ENCODE measurements at places on chromosomes 5 and 9. TPM values are rescaled to one million over a fixed set of nuclear protein-coding genes. Genes with fewer than 3 reads are reported as not detected.

CCNH gene
- 68.2 TPM for total RNA-seq

SLC4A9 gene
- total RNA-seq, result not detected

LEAP2 gene
- 4.4 TPM for total RNA-seq

FRMD3 gene
- 0.34 TPM for total RNA-seq

TEK gene
- not detected for total RNA-seq

DNA sequence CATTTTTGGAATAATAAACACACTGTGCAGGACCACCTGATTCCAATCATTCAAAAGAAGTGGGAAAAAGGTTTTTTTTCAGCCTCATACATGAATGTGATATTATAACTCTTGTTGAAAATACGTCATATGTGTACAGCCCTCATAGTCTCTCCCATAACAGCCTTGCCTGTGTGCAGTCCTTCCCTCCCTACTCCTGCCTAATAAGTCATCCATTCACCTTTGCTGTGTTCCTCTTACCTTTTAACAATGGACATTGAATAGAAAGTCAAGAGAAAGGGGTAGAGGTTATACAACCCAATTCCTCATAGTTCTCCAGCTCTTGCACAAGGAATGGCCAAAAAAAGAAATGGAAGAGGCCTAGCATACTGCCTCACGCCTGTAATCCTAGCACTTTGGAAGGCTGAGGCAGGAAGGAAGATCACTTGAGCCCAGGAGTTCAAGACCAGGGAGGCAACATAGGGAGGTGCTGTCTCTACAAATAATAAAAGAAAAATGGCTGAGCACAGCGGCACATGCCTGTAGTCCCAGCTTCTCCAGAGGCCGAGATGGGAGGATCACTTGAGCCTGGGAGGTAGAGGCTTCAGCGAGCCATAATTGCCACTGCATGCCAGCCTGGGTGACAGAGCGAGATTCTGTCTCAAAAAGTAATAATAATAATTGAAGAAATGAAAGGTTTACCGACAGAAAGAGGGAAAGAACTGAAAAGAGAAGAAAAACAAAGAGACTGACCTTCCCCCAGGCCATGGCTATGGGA, 356.1 kb upstream of the KIF2A start:
- no peak for DNase-seq

GRCh38 chr9:123771690-123772089, 158.2 kb downstream of the DENND1A start:
- no peak for DNase-seq

DNA sequence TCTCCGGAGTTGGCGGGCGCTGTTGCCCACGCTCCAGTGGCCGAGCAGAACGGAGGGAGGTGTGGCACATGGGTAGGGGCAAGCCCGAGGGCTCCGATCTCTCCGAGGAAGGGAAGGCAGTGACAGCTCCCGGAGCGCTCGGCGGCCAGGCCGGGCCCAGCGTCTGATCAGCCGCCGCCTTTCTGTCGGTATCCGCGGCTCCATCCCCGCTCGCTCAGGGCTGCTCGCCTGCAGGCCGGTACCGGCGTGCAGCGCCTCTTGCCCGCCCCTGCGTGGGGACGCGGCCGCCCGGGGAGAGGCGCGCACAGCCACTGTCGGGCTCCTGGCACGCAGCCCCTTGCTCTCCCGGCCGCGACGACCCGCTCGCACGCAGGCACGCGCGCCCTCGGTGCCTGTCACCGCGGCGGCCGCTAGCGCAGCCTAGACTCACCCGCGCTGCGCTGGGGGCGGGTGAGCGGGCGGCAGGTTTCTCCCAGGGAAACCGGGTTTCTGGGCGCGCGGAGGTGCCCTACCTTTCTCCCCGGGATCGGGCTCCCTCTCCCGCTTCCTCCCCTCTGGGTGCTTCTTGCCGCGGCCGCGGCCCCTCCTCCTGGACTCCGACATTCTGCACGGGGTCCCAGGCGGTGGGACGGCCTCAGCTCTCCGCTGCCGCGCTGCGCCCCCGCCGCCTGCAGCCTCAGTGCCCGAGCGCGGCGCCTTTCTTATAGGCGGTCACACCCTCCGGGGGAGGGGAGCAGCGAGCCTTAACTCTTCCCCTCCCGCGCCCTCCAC, 108.4 kb downstream of the PSD2 start:
- no peak for DNase-seq

DNA sequence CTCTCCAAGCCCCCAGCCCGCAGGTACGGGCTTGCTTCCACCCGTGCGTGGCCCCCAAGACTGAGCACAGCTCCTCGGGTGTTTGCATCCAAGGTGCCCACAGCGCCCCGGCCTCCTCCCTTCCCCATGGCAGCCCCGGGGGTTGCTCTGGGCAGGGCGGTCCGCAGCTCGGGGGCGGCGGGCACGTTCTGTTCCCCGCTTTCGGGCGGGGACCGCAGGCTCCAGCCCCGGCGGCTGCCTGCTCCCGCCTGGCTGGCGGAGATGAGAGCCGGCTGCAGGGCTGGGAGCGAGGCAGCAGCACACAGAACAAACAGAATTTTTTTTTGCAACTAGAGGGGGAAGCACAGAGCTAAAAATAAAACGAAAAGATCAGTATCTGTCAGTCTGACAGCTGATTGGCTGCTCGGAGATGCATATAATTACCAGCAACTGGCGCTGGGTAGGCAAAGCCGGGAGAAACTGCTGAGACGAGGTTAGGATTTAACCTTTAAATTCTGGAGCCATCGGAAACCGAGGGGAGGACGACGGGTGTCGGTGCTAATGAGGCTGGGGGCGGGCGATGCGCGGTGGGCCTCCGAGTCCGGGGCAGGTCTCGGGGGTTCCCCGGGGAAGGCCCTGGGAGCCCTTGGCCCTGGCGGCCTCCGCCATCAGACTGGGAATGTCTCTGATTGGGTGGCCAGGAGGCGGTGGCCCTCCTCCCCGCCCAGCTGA, 142.7 kb upstream of the IER5L start:
- DNase-seq, result peak; percentile 42

- no peak for DNase-seq
Observed at GRCh38 chr9:13810510-13810909, 503.4 kb downstream of the NFIB start.

DNA sequence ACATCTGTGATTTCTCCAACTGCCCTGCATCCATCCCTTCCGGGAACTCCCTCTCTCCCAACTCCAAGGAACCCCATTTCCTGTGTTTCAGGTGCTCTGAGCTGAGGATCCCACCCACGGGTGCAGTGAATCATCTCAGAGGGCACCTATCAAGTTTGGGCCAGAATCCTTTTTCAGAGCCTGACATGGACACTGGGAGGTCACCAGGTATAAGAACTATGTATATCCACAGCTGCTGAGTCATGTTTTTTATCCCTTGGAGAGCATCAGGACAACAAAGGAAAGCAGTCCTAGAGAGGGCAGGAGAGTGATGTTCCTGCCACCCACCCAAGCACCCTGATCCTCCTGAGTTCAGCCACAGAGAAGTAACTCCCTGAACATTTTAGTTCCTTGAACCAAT, 3.8 kb downstream of the MED27 start:
- DNase-seq, result no peak

DNA sequence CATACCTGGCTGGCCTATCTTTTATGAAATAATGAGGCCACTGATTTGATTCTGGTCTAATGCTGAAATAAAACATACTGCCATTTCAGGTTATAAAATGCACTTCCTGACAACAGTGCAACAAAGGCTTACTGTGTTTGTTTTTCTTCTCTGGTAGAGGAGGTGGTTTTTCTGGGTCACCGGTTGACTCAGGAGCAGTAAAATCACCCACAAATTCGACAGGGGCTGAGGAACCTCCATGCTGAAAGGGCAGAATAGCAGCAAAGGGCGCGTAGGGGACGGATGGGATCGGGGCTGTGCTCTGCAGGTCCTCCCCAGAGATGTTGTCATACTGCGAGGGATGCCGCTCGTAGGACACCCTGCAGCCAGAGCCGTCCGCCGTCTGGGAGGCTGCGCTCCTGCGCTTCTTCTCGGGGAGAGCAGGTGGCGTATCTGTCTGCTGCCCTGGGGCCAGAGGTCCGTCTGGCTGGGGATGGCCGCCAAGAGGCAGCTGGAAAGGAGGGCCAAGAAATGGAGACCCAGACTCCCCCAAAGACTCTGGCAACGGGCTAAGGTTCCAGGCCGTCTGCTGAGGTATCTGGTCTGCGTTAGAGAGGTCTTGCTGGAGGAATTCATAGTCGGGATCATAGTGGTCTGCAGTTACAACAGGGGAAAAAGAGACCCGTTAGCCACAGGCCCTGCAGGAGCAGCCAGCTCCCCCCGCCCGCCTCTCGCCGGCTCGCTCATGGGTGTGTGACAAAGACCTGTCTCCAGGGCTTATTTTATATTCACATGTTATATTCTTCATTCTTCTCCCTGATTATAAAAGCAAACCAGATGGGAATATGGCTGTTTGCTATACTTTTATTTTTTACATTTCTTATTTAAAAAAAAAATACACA, 80.7 kb downstream of the PRRT1B start:
- no peak for DNase-seq

DNA sequence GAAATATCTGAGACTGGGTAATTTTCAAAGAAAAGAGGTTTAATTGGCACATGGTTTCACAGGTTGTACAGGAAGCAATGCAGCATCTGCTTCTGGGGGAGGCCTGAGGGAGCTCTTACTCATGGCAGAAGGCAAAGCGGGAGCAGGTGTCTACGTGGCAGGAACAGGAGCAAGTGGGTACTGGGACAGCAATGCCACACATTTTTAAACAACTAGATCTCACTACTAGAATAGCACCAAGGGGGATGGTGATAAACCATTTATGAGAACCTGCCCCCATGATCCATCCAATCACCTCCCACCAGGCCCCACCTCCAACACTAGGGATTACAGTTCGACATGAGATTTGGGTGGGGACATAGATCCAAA, 47.6 kb upstream of the HOMER1 start:
- no peak for DNase-seq

GRCh38 chr5:50564558-50564957, 101.9 kb upstream of the PARP8 start:
- no peak for DNase-seq

GRCh38 chr5:144504929-144505577, 334.4 kb downstream of the KCTD16 start:
- no peak for DNase-seq

- DNase-seq, result no peak
Observed at GRCh38 chr5:73273379-73274050, 100.5 kb downstream of the TMEM174 start.

DNA sequence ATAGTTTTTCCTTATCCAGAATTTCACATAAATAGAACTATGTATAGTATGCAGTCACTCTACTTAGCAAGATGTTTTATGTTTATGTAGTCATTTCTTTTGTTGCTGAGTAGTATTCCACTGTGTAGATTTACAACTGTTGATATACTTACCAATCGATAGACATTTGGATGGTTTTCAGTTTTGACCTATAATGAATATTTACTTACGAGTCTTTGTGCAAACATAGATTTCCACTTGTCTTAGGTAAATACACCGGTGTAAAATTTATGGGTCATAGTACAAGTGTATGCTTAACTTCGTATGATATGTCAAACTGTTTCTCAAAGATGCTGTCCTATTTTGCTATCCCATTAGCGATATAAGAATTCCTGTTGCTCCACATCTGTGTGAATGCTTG, 19.7 kb upstream of the OR2K2 start:
- DNase-seq, result no peak

DNA sequence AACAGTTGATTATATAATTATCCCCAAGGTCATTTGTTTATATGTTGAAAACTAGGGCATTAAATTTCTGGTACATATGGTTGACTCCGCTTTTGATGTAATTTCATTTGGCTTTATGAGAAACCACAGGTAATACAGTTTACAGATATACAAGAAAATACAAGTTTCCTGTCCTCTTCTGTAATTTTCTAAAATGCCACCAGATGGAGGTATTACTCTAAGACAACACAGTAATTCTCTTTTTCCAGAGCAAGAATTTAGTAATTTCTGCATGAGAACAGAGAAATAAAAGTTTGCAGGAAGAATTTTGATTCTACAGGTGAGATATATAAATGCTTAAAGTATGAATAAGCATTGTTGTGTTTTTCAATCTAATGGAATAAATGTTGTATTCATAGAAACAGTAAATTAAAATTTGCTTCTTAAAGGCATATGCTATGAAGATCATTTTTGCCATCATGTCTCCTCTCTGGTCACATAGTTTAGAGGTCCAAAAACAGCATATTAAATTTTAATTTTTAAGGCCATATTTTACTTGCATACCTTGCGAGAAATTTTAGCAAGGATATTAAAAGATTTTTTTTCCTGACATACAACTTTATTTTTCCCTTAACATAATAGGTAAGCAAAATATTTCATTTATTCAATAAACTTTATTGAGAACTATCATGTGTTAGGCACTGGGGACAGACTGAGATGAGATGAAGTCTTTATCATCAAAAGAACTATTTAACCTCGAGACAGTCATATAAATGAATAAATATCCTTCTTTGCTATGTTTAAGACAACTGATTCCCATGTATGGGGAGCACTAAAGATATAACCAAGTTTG, 22.7 kb downstream of the CHD1 start:
- DNase-seq, result no peak
